A673 (cell line): ENCODE measurements at places on chromosomes 2 and 18.

DNA sequence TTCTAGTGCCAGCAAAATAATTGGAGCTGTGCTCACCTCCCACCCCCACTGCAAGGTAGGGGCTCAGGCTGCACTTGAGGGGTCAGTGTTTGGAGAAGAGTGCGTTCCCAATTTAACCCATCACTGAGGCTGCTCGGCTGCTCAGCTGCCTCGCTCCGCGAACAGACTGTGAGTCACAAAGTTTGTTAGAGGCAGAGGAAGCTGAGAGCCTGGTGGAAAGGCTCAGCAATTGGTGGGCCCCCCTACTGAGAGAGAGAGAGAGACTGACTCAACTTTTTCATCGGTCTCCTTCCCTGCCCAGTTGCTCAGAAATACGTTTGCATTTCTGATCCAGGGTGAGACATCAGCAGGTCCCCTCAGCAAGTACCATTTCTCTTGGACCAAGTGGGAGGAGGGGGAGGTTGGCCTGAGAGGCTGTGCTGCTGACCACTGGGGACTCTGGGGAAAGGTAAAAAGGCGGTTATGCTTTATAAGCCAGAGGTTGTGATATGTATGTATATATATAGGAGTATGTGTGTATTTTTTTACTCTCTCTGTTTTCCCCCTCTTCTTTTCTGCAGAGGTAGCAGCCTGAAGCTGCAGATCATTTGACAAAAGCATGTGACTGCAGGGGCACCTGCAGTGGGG is 1.5 kb downstream of the EFR3B start:
- DNase-seq = peak; percentile 86

GRCh38 chr2:148067801-148068200 is 46.9 kb downstream of the MBD5 start:
- DNase-seq = no peak

GRCh38 chr2:195442458-195443175 is 214.4 kb upstream of the SLC39A10 start:
- DNase-seq = no peak

DNA sequence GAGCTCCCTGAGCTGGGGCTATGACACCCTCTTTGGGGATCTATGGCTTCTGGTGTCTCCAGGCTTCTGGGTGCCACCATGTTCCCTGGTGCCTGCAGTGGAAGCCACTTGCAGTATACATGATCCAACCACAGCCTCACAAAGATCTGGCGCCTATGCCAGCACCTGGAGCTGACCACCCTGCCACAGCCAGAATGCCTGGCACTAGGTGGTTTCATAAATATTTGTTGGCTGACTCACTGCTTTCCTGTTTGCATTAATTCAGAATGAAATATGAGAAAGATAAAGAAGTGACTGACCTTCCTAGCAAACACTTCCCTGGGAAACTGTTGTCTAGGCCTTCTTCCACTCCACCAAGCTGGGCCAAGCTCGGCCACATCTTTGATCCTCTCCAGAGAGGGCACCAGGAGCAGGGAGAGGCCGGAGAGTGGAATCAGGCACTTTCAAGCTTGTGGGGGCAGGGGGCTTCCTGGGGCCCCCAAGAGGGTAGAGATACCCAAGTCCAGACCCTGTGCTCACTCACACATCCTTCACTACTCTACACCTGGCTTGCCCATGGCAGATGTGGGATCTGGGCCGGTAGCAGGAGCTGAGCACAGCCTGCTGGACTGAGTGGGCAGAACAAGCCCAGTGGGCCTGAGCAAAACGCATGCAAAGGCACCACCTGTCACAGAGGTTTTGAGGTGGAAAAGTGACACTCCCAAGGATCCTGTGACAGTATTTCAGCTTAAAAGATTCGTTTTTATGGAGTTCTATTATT is 565.7 kb downstream of the SLC4A3 start:
- no peak for DNase-seq

DNA sequence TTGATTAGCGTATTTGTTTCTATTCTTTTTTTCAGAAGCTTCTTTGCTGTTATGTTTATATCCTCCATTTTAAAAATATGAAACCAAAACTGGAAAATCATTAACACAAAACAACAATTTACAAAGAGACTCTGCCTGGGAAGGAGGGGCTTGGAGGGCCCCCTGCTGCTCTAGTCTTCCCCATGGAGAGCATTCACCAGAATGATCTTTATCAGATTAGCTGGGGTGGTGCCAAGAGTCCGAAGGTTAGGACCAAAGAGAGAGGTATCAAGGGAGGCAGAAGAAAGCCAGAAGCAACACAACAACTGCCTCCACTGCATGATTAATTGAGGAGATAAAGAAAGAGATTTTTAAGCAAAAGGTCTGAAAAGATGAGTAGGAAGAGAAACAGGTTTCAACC is 218.6 kb downstream of the IRS1 start:
- no peak for DNase-seq

DNA sequence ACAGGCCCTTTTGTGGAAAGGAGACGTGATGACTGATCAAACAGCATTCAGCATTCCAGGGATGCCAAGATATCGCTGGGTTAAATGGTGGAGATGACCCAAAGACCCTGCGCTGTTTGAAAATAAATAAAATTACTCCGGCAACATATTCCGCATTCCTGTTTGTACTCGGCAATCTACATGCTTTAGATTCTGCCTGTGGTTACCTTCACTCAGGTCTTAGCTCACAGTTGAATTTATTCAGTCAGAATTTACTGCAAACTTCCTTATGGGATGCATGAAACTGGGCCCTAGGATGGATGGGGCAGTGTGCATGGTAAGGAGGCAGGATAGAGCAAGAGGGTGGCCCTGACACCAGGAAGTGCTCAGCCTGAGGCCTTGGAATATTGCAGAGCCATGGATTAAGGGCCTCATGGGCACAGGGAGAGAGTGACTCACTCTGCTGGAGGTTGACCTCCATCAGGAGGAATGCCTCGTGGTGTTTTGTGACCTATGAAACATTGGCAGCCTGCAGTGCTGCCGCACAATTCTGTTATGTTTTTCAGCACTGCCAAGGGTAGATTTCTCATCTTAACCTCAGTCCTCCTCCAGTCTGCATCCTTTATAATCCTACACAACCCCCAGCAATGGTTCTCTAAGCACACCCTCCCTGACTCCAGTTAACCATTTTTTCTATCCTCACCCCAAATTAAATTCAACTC is 321.4 kb downstream of the IRS1 start:
- DNase-seq = peak; percentile 8
